GM06990 (cell line): ENCODE measurements at places on chromosomes 16 and 17.

DNA sequence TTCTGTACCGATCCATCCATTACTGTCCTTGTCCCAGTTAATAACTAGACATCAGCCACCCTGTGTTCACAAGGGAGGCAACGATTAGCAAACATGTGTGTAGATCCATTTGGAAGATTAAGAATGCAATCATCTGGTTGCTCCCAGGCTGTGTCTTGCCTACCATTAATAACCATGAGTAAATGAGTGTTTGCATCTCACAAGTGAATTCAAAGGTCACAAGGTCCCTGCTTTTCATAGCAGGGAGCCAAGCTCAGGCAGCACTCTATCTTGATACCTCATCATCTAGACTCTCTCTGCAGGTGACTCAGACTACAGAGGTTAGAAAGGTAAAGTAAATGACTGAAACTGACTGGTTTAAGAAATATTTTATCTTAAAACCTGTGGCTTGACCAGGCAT lies 25.3 kb downstream of the VWA3A start:
- no peak for DNase-seq

DNA sequence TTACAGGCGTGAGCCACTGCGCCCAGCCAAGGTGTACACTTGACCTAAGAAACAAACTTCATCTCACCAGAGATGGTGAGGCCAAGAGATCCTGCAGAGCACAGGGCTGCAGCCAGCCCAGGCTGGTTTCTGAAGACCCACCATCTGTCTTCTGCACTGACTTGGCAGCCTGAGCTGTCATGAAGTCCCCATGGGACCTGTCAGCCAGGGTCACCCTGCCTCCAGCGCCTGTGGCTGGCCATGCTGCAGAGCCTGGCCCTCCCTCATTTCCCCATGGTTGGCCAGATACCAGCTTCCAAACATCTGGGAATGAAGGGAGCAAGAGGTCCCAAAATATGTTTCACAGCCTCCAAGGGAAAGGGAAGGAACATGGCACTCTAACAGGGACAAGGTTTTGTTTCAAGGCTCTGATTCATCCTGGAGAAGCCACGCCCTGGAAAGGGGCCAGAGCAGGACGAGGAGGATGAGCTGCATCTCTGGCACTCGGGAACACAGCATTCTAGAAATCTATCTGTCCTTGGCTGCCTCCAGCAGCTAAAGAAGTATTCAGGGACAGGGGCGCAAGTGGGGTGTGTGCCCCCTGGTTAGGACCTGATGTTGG lies 45.3 kb downstream of the DDX19A start:
- no peak for DNase-seq

DNA sequence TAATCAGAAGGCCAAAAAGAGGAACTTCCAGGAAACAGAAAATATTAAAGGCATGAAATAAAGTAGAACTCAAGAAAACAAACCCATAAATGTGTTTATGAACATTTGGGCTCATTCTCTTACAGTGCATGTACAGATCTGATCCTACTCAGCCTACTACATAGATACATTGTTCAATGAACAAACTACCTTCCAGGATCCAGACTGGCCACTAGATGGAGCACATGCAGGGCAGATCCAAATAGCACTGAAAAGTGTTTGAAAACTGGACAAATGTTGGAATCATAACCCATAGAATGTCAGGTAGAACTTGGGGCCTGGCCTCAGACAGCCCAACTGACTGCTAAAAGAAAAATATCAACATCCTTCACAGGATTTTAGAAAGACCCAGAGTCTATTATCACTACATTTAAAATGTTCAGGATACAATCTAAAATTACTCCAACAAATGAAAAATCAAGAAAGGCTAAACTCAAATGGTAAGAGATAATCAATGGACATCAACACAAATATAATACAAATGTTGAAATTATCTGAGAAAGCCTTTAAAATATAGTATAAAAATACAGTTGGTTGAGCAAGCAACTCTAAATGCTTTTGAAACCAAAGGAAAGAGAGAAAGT lies 122.4 kb upstream of the NUDT7 start:
- no peak for DNase-seq

DNA sequence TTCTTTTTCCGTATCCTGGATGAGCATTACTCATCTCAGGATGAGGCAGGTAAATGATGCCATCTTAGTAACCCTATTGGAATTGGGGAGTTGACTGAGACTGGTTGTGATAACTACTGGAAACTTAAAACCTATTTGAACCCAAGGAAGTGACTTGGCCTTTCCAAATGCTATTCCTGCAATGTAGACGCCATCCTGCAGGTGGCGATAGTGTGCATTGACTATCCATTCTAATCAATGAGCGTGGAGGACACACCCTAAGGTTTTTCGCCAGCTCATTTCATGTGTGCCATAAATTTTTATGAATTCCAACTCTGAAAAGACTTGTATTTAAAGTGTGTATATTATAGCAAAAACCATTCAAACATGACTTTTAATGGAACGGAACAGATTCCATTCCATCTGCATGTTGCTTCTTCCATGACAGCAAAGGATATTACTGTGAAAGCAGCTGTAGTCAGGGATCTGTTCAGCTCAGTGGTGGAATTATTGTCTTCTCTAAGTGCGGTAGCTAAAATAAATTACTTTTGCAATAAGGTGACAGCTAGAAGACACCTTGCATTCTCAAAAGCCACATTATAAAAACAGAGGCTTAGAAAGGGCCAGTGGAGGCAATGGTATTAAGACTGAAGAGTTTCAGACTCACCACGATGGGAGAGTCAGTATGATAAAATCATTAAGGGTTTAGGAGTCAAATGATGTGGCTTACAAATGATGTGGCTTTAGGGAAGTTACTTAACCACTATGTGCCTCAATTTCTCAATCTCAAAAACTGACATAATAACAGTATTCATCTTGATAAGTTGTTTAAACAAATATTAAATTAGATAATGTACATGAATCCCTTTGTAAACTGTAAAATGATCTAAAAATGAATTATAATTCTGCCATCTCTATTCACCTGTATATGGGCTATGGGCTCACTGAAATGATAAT lies 55.5 kb downstream of the SYT17 start:
- DNase-seq = no peak

- no peak for DNase-seq
Measured at GRCh38 chr17:18041776-18042175, 2.6 kb downstream of the GID4 start.

DNA sequence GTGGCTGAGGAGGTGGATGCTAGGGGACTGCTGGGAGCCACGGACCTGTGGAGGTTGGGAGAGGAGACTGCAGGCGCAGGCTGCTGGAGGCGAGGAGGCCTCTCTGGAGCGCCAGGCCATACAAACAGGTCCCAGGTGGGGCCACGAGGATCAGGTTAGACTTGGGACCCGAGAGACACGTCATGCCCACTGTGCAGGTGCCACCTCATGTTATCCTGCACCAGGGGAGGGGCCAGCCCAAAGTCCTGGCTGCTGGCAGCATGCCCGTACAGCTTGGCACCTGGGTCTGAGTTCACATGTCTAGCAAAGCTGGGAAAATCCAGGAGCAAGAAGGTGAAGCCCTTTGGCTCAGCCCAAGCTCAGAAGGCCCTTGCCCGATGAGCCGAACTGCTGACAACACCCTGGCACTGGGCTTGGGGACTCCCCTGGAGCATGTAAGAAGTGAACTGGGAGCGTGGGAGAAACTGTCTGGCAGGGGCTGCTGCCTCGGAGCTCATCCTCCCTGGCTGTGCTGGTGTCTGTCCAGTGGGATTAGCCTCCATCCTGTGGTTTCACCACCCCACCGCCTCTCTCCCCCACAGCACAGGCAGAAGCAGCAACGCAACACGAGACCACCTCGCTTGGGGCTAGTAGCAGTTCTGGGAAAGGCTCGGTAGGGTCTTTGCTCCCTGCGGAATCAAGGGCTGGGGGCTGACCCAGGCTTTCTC lies 5.3 kb downstream of the ARHGDIA start:
- DNase-seq = peak; percentile 46

GRCh38 chr16:88548985-88549384 lies 21.2 kb upstream of the ZC3H18 start:
- no peak for DNase-seq

- no peak for DNase-seq
Measured at GRCh38 chr16:61413021-61413420, 623.2 kb downstream of the CDH8 start.

DNA sequence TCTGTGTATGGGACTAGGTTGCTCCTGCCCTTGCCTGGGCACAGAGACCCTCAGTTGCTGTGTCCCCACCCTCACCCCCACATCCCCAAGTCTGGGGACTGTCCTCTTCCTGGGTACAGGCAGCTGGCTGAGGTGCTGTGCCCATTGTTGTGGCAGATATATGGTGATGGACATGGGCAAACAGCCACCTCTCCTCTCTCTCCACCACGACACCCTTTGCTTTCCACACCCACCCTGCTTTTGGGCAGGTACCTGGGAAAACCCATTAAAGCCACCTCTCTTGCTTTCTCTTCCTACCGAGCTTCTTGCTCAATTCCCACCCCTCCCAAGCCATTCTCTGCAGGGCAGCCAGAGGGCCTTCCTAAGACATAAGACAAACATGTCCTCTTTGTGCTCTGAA lies 21.7 kb downstream of the TRPV2 start:
- no peak for DNase-seq

DNA sequence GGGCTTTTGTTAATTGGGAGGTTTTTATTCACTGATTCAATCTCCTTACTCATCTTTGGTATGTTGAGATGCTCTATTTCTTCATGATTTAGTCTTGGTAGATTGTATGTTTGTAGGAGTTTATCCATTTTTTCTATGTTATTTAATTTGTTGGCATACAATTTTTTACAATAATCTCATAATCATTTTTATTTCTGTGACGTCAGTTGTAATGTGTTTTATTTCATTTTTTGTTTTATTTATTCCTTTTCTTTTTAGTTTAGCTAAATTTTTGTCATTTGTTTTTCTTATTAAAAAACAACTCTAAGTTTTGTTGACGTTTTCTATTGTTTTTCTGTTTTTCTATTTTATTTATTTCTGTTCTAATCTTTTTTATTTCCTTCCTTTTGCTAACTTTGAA lies 389.8 kb downstream of the HS3ST3B1 start:
- DNase-seq = no peak

DNA sequence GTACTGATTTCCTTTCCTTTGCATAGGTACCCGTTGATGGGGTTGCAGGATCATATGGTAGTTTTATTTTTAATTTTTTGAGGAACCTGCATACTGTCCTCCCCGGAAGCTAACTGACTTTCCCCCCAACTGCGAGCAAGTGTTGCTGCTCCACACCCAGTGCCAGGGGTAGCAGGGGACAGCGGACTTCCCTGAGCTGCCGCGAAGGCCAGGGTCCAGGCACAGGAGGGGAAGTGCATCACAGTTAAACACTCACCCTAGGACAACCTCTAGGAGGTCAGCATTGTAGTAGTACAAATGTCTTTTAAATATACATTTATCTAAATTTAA lies 201.7 kb downstream of the NPIPB11 start:
- no peak for DNase-seq

- no peak for DNase-seq
Measured at GRCh38 chr17:62778990-62779681, 29.0 kb downstream of the MARCHF10 start.

- DNase-seq = peak; percentile 65
Measured at GRCh38 chr16:81521141-81521626, 76.6 kb downstream of the CMIP start.

- no peak for DNase-seq
Measured at GRCh38 chr16:2988590-2989099, 8.4 kb upstream of the PKMYT1 start.

GRCh38 chr17:65102788-65103187 lies 34.4 kb upstream of the RGS9 start:
- no peak for DNase-seq

DNA sequence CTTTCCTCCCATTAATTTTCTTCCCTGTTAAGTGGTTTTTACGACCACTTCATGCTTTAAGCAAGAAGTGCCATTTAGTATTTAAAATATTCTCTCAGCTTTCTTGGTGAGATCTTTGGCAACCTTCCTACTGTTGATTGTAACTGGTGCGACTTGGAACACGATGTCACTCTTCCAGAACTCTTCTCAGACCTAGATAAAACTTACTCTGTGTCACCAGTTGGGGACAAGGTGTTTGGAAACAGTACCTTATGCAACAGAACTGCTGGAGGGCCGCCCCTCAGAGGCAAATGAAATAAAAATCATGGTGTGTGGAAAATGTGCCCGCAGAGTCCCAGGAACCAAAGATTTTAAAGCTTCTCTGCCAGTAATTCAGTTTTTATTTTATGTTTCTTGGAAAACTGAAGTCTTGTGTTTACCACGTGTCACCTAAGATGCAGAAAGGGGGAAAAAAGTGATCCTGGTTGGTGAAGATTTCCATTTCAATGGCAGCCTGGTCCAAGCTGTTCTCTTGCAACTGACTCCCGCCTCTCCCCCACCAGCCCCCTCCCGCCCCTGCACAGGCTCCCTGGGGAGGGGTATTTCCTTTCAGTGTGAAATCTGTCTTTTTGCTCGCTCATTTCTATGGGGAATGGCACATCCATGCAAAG lies 7.2 kb upstream of the HSD11B2 start:
- DNase-seq = no peak

GRCh38 chr17:3935140-3935542 lies 18.9 kb upstream of the P2RX1 start:
- DNase-seq = peak; percentile 45

- peak; percentile 41 for DNase-seq
Measured at GRCh38 chr16:67979955-67980678, at the start of gene DPEP3. DPEP3 (minus strand) TSS chr16:67980499; CDS start chr16:67980380, 119 bp downstream.

DNA sequence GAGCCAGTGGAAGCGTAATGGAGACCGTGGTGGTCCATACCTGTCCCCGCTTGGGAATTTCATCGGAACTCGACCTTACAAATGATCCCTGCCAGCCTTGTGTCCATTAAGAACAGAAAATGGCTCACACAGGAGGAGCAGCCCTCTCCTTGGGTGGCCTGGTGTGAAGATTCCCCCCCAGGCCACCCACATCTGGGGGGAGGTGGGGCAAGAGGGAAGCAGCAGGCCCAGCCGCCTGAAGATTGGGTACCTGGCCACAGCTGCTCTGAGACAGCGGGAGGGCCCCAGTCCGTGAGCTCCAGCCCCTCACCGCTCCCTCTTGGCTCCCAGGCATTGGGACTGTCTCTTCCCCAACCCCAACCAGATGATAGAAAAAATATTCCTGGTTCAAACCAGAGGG lies 277.8 kb upstream of the FOXF1 start:
- no peak for DNase-seq

DNA sequence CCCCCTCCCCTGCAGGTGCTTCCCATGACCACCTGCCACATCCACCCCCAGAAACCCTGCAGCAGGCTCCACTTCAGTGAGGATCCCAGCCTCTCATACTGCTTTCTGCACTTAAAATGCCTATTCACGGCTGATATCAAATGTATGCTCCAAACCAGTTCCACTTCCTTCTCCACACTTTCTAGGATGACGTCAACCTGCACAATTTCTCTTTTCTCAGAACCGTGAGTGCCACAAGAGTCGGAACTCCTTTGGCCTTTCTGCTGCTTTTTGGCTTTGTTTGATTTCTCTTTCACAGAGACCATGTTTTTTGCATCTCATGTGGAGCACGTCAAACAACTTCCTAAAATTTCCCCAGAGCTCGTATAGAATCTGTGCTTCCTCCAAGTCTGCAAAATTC lies 378.8 kb upstream of the TNRC6C start:
- DNase-seq = no peak

GRCh38 chr16:10983159-10983558 lies 38.8 kb downstream of the CLEC16A start:
- no peak for DNase-seq
